ENCODE measurements at places on chromosomes 13 and 19. TPM values are rescaled to one million over a fixed set of nuclear protein-coding genes. Genes with fewer than 3 reads are reported as not detected.

The VMAC gene
- total RNA-seq: 0.89 TPM

The TNNT1 gene
- total RNA-seq: 23.9 TPM

The SLC25A41 gene
- total RNA-seq: not detected

The SMIM24 gene
- total RNA-seq: not detected

DNA sequence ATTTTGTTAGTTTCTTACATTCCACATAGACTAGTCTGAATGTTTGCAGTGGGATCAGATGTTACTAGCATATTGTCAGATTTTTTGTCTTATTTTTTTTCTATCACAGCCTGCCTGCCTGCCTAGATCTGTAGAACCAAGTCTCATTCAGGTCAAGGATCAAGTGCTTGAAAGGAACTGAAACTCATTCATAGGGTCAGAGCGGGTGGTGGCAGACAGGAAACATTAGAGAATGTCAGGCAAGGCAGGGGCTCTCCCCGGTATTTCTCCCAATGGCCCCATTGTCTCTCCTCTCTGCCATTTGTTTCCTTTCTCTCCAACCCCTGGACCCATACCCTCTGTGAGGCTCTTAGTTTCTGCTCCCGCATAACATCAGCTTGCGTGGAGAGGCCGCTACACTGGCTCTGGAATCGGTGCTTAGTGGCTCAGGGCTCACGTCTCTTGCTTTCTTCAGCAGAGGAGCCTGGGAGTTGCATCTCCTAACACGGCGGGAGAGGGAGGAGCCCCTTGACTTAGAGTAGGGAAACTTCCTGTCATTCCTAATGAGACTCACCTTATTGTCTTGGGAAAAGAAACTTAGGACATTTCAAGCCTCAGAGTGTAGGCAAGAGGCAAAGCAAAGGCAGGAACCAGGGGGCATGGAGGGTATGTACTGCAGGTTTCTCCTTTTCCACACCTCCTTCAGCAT lies 35.6 kb upstream of the SPATA13 start:
- no peak for DNase-seq

DNA sequence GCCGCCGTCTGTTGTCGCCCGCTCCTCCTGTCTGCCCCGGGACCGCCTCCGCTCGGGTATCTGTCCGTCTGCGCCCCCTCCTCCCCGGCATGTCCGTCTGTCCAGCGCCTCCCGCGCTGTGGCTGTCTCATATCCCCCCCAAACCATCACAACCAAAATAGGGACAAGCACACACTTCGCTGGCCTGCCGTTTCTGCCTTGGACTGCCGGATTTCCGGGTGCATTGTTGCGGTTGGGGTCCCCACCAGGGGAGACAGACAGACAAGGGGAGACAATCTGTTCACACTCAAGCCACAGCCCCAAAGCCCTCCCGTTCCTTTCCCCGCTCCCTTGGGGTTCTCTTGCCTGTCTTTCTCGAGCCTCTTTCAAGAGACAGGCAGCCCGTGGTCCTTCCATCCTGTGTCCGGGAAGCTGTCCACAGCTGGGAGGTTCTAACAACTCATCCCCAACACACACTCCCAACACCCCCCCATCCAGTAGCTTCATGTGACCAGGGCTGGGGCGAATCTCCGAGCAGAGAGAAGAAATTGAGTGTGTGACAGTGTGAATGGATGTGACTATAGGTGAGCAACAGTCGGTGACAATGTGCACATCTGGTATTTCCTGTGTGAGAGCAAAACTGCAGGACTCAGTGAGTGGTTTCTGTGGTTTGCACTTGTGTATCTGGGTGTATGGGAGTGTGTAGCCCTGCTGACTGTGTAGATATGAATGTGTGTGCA lies 16.5 kb upstream of the FOSB start:
- DNase-seq: peak; percentile 58

GRCh38 chr19:35528218-35529038 lies at the start of gene SBSN:
Gene SBSN (minus strand): TSS chr19:35528311. CDS start chr19:35528281, 30 bp downstream.
- peak; percentile 51 for DNase-seq

GRCh38 chr19:47257411-47258169 lies 1.3 kb downstream of the CCDC9 start:
- DNase-seq: no peak

GRCh38 chr13:98976941-98977340 lies 923 bp downstream of the DOCK9 start:
- DNase-seq: no peak

The PLVAP gene
- total RNA-seq: not detected

GRCh38 chr13:42720113-42720857 lies 61.1 kb upstream of the FAM216B start:
- DNase-seq: peak; percentile 35

GRCh38 chr19:31506102-31506501 lies 156.9 kb upstream of the TSHZ3 start:
- no peak for DNase-seq

DNA sequence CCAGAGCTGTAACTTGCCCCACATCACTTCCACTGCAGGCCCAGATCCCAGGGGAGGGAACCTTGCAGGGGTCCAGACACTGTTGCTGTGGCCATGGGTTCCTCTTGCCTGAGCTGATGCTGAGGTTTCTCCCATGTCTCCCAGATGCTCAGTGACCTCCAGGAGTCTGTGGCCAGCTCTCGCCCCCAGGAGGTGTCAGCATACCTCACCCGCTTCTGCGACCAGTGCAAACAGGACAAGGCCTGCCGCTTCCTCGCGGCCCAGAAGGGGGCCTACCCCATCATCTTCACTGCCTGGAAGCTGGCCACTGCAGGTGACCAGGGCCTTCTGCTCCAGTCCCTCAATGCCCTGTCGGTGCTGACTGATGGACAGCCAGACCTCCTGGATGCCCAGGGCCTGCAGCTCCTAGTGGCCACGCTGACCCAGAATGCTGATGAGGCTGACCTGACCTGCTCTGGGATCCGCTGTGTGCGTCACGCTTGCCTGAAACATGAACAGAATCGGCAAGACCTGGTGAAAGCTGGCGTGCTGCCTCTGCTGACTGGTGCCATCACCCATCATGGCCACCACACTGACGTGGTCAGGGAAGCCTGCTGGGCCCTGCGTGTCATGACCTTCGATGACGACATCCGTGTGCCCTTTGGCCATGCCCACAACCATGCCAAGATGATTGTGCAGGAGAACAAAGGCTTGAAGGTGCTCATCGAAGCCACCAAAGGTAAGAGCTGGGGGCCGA lies 12.1 kb upstream of the SLC25A42 start:
- no peak for DNase-seq

- no peak for DNase-seq
Measured at GRCh38 chr13:46378411-46378810, 8.6 kb downstream of the RUBCNL start.

The SHISA2 gene
- total RNA-seq: 100 TPM

GRCh38 chr13:101399365-101399764 lies 16.9 kb downstream of the NALCN start:
- peak; percentile 5 for DNase-seq

The OLFM2 gene
- 8.2 TPM for total RNA-seq

GRCh38 chr13:106173346-106173745 lies 362.1 kb downstream of the EFNB2 start:
- peak; percentile 5 for DNase-seq

GRCh38 chr13:54183728-54184127 lies 1155.1 kb downstream of the OLFM4 start:
- DNase-seq: no peak

DNA sequence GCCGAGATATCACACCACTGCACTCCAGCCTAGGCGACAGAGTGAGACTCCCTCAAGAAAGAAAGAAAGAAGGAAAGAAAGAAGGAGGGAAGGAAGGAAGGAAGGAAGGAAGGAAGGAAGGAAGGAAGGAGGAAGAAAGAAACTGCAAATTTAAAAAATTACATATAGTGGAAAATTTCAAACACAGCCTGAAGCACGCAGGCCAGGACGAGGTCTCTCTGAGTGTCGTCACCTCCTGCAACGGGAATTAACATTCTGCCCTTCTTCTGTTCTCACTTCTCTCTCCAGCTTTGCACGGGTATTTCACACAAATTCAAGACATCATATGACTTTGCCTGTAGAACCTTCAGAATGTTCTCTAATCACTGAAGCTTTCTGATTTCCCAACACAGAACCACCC lies 108.2 kb downstream of the GNG7 start:
- DNase-seq: no peak

The ZNF285 gene
- total RNA-seq: 3.0 TPM

The RASIP1 gene
- total RNA-seq: 0.17 TPM

- DNase-seq: no peak
Measured at GRCh38 chr13:28499609-28500008, 4.7 kb upstream of the FLT1 start.

GRCh38 chr13:59409634-59410200 lies 754.0 kb downstream of the DIAPH3 start:
- no peak for DNase-seq

The ZNF766 gene
- 7.5 TPM for total RNA-seq

The CGB2 gene
- total RNA-seq: 2.2 TPM

- DNase-seq: no peak
Measured at GRCh38 chr13:32206097-32206740, 108.9 kb downstream of the ZAR1L start.

DNA sequence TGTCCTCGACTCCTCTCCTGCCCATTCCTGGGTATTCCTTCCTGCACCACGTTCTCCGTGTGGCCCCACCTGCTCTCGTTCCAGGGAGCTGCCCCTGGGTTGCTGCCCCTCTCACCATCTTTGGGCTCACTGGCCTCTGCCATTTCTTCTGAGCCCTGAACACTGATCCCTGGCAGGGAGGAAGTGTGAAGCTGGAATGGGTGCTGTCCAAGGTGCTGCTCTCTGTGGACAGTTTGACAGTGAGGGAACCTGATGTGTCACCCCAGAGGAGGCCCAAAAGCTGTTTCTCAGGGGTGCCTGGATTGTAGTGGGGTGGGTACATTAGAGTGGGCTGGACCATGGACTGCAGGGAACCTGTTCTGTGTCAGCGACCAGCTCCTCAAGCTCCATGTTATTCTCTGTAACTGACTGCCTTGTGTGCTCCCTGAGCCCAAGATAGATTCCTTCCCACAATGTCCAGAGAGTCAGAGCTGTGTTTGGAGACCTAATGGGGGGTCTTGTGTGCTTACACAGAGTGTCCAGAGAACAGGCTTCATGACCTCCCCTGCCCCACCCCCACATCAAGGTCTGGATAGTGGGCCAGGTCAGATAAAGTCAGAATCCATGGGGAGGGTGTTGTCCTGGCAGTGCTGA lies 7.2 kb upstream of the CEACAM8 start:
- peak; percentile 14 for DNase-seq

The CEACAM4 gene
- not detected for total RNA-seq

The CCDC61 gene
- 7.7 TPM for total RNA-seq

The CRB3 gene
- total RNA-seq: not detected

The GNG7 gene
- 0.23 TPM for total RNA-seq

GRCh38 chr19:2096034-2096479 lies at the start of gene MOB3A:
Gene MOB3A (minus strand): TSS chr19:2096326. CDS start chr19:2078560, 17,766 bp downstream.
- peak; percentile 94 for DNase-seq
